ENCODE measurements at places on chromosomes 1 and 21.

DNA sequence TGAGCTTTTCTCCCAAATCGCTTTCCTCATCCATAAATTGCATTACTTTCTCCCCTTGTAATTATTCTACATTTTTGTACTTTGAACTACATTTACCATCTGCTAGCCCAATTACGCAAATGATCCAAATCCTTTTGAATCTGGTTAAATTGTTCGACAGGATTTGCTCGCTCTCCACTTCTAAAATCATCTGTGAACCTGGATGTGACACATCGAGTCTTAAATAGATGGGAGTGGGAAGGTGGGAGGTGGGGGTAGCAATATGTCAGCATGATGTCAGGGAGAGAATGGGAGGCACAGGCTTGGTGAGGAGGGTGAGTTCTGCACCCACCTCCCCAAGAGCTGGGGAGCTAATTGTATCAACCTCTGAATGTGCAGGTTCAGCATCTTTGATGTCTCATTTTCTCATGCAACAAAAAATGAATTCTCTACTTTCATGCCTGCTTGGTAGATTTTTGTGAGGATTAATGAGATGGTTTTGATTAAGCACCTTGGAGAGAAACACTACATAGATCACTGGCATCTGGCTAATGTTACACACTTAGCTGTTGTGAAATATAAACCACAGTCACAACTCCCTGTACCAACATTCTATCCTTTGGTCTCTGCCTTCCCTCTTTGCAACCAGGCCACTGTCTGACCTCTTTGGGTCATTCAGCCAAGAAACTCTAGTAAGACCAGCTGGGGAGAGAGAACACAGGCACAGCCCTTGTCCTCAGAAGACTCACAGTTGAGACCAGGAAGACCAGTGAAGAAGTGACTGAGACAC lies 165.1 kb downstream of the DAB1 start:
- no peaks in the 10 kb centered on the region for H3K27me3 ChIP-seq
- H3K27ac ChIP-seq, result no peak overlapping the region
- no peak for DNase-seq
- no peaks in the 10 kb centered on the region for H3K36me3 ChIP-seq
- H3K4me1 ChIP-seq, result no peaks in the 10 kb centered on the region

GRCh38 chr1:65009724-65010420 lies 43.5 kb upstream of the JAK1 start:
- H3K36me3 ChIP-seq, result no peaks in the 10 kb centered on the region
- DNase-seq, result peak; percentile 19
- H3K27me3 ChIP-seq, result no peaks in the 10 kb centered on the region

DNA sequence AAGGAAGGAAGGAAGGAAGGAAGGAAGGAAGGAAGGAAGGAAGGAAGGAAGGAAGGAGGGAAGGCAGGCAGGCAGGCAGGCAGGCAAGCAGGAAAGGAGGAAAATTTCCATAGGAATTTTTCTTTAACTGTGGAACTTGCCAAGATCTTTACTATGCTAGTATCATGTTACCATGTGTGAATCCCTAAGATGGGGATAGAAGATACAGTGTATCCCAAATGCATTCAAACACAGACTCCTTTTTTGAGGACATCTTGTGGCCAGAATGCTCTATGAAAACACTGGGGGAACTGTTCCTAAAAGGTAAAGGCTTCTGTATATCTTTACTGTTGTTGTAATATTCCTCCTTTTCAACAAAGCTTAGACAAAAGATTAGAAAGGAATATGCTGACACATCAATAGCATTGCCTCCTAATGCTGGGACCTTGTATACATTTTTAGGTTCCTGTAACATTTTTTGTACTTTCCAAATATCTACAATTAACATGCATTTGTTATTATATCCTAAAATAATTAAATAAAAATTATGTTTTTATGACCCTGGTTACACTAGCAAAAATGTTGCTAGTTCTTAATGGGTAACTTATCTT lies 20.6 kb downstream of the CCDC190 start:
- no peaks in the 10 kb centered on the region for H3K36me3 ChIP-seq
- no peaks in the 10 kb centered on the region for H3K4me1 ChIP-seq
- H3K27ac ChIP-seq, result no peak overlapping the region
- no peak overlapping the region for H3K4me3 ChIP-seq
- peaks cover 2% of the 10 kb centered on the region for H3K27me3 ChIP-seq
- DNase-seq, result no peak

DNA sequence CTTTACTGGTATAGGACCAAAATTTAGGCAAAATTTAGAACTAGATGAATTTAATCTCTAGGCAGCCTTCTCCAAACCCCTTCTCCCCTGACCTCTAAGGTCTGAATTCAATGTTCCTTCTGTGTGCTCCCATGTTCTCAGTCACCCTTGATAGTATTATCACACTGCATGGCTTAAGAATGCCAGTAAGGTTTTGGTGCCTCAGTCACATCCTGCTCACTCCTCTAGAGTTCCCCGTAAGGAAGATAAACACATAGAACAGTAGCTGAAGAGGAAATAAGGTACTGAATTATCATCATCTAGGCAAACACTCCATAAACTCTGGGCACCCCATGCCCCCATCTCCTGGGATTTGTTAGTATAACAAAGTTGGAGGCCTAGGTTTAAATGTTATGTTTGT lies 18.2 kb downstream of the PRRX1 start:
- no peaks in the 10 kb centered on the region for H3K36me3 ChIP-seq
- DNase-seq, result no peak
- H3K4me1 ChIP-seq, result no peaks in the 10 kb centered on the region
- H3K27ac ChIP-seq, result no peak overlapping the region
- H3K4me3 ChIP-seq, result no peak overlapping the region

DNA sequence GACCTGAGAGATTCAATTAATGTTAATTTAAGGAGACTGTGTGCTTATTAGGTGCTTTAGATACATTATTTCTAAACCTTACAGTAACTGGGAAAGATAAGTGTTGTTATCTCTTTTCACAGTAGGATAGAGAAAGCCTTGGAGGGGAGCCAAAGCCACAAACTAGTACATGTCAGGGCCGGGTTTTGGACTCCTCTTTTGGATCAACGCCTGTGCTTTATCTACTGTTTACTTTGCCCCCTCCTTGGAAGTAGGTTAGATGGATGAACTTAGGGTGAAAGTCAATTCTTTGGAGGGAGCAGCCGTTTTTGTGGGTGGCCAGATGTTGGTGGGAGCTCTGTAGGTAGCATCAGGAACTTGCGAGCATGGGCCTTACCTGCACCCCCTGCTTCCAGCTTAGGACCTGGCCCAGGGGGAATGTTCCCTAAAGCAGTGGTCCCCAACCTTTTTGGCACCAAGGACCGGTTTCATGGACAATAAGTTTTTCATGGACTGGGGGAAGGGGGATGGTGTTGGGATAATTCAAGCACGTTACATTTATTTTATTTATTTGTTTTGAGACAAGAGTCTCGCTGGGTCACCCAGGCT lies 1.7 kb downstream of the HHAT start:
- peaks cover 11% of the 10 kb centered on the region for H3K4me1 ChIP-seq
- no peaks in the 10 kb centered on the region for H3K36me3 ChIP-seq
- DNase-seq, result no peak
- H3K4me3 ChIP-seq, result no peak overlapping the region
- no peak overlapping the region for H3K27ac ChIP-seq
- no peaks in the 10 kb centered on the region for H3K27me3 ChIP-seq

Data from natural killer cell (primary cell).